ENCODE measurements at places on chromosomes 7 and 10.

- no peak for DNase-seq
Observed at GRCh38 chr10:109962247-109962646, 38.9 kb upstream of the XPNPEP1 start.

DNA sequence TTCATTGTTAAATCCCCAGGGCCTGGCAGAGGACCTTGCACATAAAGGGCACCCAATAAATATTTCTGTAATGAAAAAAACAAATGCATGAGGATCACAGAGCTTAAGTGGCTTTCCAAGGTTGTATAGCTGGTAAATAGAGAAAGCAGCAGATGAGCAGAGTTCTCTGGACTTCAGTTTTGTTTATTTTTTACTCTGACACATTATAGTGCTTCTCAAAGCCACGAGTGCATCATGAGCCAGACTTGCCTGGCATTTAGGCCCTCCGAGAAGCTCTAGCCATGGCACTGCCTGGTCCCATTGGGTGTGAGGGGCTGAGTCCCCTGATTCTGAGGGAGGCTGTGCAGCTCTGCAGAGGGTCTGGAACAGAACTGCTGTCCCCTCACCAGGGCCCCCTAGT, 87.2 kb upstream of the ZNF32 start:
- DNase-seq, result no peak

- DNase-seq, result no peak
Observed at GRCh38 chr10:11161910-11162309, 144.2 kb downstream of the CELF2 start.

GRCh38 chr10:51699145-51699474, 285 bp downstream of the CSTF2T start:
- DNase-seq, result no peak

DNA sequence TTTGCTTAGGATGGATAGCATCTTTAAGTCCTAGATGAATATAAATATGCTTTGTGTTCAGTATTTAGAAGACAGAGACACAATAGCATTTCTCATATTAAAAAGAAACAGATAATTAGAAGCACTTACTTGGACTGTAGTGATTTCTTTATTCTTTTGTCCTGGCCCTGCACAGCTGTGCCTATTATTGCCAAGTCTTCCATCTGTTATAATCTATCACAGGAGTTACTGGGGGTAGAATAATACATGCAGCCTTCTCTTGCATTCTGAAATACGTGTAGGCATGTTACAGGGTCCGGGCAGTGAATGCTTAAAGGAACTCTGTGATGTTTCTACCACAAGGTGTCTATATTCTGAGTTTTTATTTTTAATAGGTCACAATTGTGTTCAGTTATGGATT, 461.5 kb upstream of the COBL start:
- no peak for DNase-seq

- no peak for DNase-seq
Observed at GRCh38 chr10:129219364-129219763, 247.7 kb upstream of the MGMT start.

GRCh38 chr7:22433710-22434460, 66.1 kb downstream of the STEAP1B start:
- DNase-seq, result no peak

GRCh38 chr10:45035673-45036072, 35.0 kb downstream of the ZNF22 start:
- DNase-seq, result no peak

GRCh38 chr7:67817481-67817880, 820.8 kb downstream of the TYW1 start:
- no peak for DNase-seq

DNA sequence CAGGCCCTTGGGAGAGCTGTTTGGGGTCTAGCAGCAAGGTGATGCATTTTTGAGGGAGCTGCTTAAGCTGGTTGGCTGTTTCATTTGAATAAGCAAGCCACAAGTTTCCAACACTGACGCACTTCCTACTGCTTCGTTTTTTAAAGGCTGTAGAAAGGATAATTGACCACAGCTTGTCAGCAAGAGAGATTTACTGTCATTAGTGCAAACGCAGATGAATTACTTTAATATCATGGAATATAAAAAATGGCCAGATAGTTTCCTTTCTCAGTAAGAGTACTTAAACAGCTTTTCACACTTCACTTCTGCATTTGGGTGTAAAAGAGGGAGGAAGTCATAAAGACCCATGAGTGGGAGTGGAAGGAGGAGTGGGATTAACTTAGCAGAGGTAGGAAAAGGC, 61.5 kb downstream of the FZD1 start:
- DNase-seq, result no peak

DNA sequence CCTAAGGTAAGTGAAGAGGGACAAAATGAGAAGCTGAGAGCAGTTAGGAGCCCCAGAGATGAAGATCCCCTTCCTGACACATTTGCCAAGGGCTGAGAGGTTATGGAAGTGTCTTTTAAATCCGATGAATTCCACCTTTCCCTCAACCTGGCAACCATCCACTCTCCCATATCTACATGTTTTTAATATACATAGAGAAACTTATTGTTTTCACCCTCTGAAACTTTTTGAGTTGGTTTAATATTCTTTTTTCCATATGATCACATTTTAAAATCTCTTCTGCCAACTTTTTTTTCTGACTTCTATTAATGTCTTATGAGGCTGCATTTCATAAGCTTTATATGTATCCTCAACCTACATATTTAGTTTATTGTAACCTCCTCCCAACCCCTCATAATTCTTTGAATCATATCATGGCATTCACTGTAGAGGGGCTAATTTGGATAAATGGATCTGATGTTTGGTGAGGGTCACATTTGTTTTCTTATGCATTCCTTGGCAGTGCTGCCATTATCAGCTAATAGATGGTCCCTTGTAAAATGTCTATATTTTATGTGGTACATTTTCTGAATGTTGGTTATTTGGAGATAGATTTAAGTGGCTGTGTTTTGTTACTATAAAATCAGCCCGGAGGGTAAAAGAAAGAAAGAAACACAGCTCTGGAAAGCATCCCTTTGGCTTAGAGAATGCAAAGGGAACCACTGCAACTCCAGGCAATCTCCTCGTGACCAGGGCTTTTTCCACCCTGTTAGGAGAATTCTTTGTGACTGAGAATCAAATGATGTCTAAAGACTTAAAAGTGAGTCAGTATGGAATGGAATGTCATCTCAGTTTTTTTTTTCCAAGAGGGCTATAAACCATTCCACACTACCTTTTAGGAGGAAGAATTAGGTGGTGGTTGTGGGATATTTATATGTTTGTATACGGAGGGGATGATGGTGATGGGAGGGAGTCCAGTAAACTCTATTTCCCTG, 334.4 kb downstream of the SUGCT start:
- no peak for DNase-seq

DNA sequence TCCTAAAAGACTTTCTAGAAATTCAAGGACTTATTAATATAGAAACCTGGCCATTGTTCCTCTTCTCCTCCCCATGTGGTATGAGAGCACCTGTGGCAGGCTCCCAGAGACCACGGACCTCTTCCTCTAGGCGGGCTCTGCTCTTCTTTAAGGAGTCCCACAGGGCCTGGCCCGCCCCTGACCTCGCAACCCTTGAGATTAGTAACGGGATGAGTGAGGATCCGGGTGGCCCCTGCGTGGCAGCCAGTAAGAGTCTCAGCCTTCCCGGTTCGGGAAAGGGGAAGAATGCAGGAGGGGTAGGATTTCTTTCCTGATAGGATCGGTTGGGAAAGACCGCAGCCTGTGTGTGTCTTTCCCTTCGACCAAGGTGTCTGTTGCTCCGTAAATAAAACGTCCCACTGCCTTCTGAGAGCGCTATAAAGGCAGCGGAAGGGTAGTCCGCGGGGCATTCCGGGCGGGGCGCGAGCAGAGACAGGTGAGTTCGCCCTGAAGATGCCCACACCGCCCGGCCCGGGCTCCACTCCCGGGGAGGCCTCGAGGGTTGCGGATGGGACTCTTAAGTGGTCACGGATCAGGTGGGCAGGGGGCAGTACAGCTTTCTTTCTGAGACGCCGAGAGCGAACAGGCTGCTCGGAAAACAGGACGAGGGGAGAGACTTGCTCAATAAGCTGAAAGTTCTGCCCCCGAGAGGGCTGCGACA, at the start of gene SLC26A4:
SLC26A4 (plus strand) TSS at position 448 of the 700 bp plus-strand sequence. CDS start 814 bp downstream, outside the sequence.
- DNase-seq, result peak; percentile 52

DNA sequence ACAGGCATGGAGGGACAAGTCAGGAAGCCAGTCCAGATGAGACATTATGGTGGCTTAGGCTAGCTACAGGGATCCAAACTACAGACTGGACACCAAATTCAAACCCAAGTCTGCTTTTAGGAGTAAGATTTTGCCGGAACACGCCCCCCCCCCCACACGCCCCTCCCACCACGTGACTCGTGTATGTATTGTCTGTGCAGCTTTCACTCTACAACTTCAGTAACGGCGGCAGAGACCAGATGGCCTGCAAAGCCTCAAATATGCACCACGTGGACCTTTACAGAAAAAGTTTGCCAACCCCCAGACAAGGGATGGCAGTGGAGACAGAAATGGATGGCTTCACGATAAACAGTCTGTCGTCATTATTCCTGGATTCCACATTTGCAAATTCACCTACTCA, 14.5 kb downstream of the HIPK2 start:
- no peak for DNase-seq

DNA sequence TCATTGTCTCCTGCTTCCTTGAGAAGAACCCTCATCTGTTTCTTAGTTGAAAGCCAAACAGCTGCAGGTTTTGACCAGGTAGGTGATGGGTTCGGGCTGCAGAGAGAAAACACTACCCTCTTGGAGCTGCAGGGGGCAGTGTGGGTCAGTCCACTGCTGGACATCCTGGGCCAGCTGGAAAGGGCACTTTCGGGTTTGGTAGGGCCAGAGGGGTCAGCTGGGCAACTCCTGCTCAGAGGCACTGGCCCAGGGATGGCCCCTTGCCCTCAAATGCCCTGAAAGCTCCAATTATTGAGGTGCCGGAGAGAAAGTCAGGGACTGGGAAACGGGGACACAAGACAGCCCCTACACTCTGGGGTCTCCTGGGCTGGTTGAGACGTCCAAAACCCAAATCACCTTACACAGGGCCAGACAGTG, 90.7 kb downstream of the MKI67 start:
- peak; percentile 90 for DNase-seq

DNA sequence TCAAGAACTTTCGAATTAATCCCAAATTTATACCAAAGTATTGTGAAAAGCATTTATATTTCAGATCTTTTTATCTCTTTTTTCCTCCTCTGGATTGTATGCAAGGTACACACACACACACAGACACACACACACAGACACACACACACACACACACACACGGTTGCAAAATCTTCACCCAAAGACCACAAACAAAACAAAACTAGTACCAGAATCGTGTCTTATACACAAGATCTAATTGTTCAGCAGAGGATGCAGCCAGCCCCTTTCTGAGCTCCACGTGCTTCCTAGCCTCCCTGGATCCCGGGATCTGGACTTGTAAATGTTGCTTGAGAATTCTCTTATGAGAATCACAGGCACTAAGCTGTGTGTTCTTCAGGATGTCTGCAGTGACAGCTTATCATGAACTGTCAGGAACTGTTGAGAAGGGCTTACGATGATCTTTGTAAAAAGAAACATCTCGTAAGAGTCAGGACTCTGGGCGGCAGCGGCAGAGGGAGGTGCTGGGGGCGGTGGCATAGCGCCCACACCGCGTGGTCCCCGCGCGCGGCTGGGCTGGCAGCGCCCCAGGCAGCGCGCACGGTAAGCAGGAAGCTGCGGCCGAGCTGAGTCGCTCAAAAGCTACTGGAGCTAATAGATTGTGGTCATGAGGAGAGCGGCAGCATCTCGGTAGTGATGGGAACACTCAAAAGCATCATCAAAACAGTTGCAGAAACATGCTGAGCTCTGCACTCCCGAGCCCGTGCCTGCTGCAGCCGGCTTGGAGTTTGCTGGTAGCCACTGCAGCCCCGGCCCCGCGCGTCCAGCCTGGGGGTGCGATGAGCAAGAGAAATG, 277.6 kb downstream of the GATA3 start:
- DNase-seq, result peak; percentile 65

DNA sequence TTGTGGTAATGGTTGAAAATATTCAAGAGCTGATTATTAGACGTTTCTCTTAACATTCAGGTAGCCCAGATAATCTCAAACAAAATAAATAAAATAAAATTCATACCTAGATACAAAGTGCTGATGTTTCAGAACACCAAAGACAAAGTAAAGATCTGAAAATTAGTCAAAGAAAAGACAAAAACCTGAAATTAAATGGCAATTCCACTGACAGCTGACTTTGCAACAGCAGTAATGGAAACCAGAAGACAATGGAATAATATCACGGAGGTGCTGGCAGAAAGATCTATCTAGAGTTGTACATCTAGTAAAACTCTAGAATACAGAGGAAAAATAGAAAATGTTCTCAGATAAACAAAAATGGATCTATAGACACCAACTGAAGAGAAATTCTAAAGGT, 58.0 kb upstream of the IKZF1 start:
- no peak for DNase-seq

DNA sequence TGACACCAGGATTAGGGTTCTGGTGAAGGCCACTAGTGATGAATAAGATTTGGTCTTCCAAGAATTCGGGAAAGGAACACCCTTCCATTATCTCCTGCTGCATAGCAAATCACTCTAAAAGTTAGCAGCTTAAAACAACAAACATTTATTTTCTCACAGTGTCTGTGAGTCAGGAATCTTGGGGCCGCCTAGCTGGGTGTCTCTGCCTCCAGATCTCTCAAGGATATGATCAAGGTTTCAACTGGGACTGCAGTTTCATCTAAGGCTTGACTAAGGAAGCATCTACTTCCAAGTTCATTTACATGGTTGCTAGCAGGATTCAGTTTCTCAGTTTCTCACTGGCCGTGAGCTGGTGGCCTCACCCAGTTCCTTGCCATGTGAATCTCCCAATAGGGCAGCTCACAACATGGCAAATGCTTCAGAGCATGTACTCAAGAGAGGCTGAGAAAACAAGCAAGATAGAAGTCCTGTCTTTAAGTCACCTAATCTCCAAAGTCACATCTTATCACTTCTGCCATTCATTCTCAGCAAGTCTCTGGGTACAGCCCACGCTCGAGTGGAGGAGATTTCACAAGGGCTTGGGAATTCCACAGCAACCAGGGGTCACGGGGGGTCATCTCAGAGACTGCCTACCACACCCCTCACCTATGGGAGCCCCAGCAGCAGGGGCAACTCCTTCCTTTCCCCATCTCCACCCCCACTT, 26.8 kb downstream of the TLX1 start:
- no peak for DNase-seq

DNA sequence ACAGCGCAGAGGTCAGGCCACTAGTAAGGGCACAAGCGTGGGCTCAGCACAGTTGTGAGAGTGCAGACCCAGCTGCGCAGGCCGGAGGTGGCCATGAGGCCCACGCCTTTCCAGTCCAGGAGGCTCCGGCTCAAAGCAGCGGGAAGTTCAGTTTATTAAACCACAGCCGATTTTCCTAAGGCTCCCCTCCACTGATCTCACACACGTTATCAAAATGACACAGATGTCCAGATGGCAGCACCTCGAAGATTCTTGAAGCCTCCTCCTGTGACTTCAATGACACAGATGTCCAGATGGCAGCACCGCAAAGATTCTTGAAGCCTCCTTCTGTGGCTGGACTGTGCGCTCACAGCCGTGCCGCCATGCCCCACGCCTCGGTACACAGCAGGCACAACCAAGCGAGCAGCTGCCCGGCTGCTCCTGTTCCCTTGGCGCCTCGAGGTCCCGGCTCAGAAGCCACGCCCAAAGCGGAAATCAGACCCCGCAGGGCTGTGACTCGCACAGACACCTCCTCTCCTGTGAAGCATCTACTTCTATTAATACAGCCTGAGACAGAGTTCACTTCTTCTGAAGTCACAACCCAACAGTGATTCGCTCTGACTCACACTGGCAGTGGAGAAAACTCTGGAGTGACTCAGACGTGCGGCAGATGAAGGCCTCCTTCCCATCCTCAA, 122.7 kb downstream of the MAD1L1 start:
- no peak for DNase-seq
